ENCODE measurements at places on chromosomes 16 and 17.

DNA sequence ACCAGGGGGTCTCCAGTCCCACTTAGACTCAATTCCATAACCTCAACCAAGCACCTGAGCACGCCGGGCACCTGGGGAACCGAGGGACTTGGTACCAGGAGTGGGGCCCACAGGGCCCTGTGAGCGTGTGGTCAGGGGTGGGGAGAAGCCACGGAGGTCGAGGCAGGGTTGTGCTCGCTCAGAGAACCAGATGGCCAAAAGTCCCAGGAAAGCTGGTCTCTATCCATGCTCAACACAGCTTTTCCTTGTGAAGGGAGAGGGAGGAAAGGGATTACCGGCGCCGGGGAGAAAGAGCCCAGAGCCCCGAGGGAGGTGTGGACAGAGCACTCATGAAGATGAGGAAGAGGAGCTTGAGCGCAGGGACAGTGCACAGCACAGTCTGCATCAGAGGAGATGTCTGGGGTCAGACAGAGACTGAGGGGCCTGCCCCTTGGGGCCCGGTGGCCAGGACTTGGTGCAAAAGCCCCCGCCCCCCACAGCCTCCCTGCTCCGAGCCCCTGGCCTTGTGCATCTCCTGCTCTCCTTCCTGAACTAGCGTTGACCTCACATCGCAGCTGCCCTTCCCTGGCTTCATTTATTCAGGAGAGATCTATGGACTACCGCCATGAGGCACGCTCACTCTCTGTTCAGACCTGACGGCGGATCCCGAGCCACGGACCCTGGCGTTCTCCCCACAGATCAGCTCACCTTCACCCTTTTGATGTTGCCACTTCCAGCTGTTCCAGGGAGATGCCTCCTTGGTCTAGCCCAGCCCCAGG lies 355.4 kb upstream of the TNRC6C start:
- no peak overlapping the region for H3K4me3 ChIP-seq
- H3K36me3 ChIP-seq = no peaks in the 10 kb centered on the region
- no peak overlapping the region for H3K27ac ChIP-seq
- H3K27me3 ChIP-seq = no peaks in the 10 kb centered on the region

- H3K27me3 ChIP-seq = no peaks in the 10 kb centered on the region
- H3K27ac ChIP-seq = no peak overlapping the region
- H3K36me3 ChIP-seq = no peaks in the 10 kb centered on the region
- no peak for DNase-seq
- no peak overlapping the region for H3K4me3 ChIP-seq
- H3K4me1 ChIP-seq = no peaks in the 10 kb centered on the region
These were observed 224.5 kb upstream of the PSMD7 start for GRCh38 chr16:74071996-74072535.

DNA sequence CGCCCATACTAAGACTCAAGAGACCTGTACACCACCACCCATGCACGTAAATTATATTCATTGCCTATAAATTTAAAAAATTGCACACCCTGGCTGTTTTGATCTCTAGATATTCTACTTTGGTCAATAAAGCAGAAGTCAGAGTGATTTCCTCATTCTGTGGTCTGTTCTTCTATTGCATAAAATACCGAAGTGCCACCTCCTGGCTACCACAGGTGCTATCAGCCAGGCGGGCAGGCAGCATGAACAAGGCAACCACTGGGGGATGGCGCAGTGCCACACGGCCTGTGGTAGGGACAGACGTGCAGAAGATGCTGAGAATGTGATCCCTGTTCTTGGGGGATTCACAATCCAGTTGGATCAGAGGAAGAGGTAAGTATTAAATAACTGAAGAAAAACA lies 122.3 kb downstream of the CDK5R1 start:
- H3K27me3 ChIP-seq = no peaks in the 10 kb centered on the region
- no peak overlapping the region for H3K27ac ChIP-seq
- no peak overlapping the region for H3K4me3 ChIP-seq

DNA sequence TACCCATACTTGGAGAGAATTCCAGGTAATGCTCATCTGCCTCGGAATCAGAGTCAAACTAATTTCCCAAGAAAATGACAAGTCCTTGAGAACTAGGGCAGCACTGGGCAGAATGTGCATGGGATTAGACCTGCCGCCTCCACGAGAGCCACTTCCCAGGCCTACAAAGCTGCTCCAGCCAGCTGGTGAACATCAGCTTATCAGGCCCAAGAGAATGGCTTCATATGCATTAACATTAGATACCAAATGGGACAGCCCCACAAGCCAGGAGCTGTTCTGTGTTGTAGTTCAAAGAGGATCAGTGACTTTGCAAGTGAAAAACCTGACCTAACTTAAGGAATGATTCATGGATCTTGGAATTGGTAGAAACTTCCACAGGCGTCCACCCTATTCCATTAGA lies 203.3 kb downstream of the CYLD start:
- H3K27ac ChIP-seq = no peak overlapping the region
- H3K4me3 ChIP-seq = no peak overlapping the region
- no peak for DNase-seq
- no peaks in the 10 kb centered on the region for H3K36me3 ChIP-seq
- H3K4me1 ChIP-seq = no peaks in the 10 kb centered on the region

- no peaks in the 10 kb centered on the region for H3K36me3 ChIP-seq
- H3K27ac ChIP-seq = no peak overlapping the region
- peak; percentile 29 for DNase-seq
- H3K27me3 ChIP-seq = no peaks in the 10 kb centered on the region
These were observed 145.4 kb downstream of the SOX9 start for GRCh38 chr17:72266112-72266775.
